ENCODE measurements at places on chromosomes 5 and 9. TPM values are rescaled to one million over a fixed set of nuclear protein-coding genes. Genes with fewer than 3 reads are reported as not detected.

Gene YTHDC2
- total RNA-seq, result 24.6 TPM

Gene CCL27
- 0.49 TPM for total RNA-seq

Gene AK8
- 0.42 TPM for total RNA-seq

Gene F2R
- total RNA-seq, result 17.3 TPM

Gene ZFP2
- 0.54 TPM for total RNA-seq

Gene PHF24
- total RNA-seq, result not detected

Gene ADCY2
- total RNA-seq, result not detected

Gene CDC20B
- total RNA-seq, result not detected

Gene HK3
- not detected for total RNA-seq

Gene FBP1
- total RNA-seq, result not detected

Gene PCDHGB4
- total RNA-seq, result 0.79 TPM

Measured in MCF 10A (cell line).